ENCODE measurements at places on chromosomes 2 and 18.

- DNase-seq, result peak; percentile 87
Observed at GRCh38 chr18:63511285-63511684, 30.9 kb upstream of the SERPINB12 start.

DNA sequence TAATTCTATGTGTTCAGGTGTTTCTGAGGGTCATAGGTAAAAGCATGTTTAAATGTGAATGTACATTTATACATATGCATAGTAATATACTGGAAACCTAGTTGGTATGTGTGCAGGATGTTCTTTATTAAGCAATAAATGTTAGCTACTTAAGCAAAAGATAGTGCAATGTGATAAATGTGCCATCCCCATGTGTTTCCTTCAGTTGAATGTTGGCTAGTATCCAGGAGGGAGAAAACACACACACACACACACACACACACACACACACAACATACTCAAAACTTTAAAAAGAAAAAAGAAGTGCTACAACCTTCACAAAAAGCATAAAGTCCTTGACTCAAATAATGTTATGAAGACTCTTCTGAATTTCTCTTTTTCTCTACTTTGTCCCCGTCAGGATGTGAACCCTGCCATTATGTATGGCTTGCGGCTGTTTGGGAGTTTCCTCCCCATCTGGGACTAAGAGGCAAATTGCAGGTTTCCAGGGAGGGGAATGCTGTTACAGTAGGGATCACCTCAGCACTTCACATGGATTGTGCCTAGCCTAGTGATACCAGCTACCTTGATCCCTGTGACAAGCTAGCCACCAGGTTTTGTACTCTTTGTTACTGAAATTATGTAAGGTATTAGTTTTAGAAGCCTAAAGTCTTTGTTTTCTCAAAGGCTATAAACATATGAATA, 82.6 kb downstream of the IKZF2 start:
- no peak for DNase-seq

- DNase-seq, result peak; percentile 59
Observed at GRCh38 chr2:67246791-67247190, 150.3 kb upstream of the ETAA1 start.

DNA sequence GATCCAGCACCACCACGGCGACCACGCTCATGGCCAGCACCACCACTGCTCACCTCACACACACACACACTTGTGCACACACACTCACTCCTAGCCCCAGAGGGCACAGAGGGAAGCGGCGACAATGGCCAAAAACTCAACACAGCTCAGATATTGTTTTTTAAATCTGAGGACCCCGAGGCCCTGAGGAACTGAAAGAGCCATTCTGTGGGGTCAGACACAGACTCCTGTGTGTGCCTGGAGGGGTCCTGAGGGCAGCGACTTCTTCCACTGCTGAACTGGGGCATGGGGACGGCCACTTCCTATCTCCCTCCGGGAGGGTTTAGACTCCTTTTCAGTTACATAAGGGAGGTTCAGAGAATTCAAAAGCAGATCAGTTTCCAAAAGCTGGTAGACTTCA, 116.6 kb upstream of the PXDN start:
- DNase-seq, result peak; percentile 42

- DNase-seq, result no peak
Observed at GRCh38 chr2:204972606-204973336, 427.5 kb downstream of the PARD3B start.

DNA sequence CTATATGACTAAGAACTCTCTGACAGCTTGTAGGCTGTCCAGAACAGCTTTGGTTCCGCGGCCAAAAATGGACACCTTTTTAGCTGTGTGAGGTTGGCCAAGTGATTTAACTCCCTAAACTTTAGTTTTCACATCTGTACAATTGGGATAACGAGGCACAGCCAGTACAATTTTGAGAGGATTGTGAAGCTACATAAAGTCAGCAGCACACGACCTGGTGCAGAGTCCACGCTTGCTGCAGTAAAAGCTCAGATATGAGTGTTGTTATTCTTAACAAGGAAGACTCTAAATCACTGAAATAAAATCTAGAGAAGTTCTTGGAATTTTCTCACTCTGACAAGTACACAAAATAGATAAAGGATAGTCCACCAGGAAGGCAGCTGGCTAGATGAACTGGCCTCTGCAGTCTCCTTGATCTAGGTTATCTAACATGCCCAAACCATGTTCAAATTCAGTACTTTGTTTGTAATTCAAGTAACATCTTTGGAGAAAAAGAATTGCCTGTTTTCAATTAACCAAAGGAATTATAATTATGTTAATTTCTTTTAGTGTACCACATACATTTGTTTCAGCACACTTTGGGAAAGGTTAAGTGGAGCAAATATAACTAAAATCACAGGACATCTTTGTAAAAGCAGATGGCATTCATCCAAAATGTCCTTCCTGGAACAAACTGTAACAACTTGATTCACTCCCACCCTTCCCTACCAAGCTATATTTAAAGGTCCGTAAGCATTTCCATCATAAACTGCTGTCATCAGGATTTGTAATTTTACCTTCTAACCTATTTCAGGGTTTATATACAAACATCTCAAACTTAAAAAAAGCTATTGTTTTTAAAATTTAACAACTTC, 201.7 kb upstream of the STK17B start:
- DNase-seq, result no peak

DNA sequence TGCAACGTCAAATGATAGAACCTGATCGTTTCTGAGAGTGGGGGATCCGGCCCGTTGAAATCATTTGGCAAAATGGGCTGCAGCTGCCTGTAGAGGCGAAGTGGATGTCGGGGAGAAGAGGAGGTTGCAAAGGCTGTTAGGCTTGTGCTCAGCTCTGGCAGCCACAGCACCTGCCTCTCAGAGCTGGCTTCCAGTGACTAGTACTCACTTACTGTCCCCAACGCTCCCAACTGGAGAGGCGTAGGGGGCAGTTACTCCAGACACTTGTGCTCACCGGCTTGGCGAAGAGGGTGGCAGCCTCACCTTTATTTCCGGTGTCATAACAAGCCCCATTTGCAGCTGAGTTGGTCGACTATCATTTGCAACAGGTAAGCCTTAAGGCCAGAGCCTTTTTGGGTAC, 37.9 kb downstream of the NCK2 start:
- DNase-seq, result no peak

DNA sequence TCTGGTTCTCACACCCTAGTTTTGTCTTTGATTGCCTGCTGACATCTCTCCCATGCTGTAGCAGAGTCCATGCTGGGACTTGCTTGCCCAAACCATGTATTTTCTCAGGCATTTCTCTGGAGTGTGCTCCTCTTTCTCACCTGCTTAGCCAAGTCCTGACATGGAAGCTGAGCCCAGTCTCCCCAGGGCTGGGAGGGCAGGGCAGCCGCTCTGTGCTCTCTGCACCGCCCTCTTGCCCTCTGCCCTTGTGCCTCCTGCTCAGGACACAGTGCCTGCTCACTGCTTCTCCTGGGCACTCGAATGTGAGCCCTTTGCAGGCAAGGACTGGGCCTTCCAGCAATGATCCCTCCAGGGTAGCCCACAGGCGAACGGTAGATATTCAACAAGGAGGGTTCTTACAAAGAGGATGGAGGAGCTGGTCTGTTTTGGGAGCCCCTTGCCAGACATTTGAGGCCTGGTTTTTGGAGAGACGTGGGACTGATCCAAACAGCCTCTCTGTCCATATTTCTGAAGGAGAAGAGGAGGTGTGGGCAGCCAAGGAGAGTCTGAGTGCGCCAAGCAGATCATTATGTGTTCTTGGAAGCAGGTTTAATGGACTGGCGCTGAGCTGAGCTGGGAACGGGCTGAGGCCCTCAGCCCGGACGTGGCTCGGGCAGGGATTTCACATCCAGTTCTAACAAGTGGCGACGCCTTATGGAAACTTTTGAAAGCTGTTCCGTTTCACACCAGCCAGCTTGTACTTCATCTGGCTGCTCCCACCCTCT, 4.0 kb downstream of the SLC14A2 start:
- no peak for DNase-seq

GRCh38 chr18:9715978-9716774, 8.1 kb downstream of the RAB31 start:
- peak; percentile 45 for DNase-seq

DNA sequence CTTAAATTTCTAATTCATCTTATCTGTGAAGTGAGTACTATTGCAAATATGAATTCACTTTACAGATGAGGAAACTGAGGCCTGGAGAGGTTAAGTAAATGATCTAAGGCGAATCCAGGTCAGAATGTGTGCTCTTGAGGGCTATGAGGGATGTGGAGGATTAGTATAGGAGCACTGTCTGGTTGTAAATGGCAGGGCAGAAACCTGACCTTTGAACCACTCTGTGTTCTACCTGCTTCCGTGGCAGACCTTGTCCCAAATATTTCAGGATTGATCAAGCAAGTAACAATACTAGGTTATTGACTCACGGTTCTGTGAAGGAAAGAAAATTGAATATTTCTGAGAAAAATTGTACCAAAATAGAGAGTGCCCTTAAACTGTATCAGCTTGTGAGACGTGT, 74.7 kb downstream of the PTPRM start:
- no peak for DNase-seq

DNA sequence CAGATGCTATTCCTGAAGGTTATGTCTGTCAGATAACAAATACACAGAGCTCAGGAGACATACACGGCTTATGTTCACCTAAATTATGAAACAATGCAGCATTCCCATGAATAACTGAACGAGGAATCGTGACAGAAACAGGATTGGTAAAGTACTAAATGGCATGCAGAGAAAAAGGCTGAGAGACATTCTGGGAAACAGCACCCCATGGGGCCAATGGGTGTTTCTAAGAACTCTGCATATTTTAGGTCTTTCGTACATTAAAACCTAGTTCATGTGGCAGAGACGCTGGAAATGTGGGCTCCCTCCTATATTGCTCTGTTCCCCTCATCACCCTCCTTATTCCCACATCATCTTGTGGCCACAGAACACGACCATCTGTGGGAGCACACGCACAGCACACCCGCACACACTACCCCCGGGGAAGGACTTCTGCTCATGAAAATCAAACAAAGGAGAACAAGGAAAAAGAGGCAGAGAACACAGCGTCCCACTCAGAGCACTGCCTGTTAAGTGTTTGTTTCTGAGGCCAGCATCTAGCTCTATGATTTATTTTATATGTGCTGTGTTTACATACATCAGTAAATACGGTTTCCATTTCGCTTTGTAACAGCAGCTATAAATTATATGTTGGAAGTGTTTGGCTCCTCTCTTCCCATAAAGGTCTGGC, 143.6 kb downstream of the AFF3 start:
- no peak for DNase-seq

GRCh38 chr18:64330161-64330560, 181.3 kb upstream of the LINC00305 start:
- DNase-seq, result peak; percentile 58

DNA sequence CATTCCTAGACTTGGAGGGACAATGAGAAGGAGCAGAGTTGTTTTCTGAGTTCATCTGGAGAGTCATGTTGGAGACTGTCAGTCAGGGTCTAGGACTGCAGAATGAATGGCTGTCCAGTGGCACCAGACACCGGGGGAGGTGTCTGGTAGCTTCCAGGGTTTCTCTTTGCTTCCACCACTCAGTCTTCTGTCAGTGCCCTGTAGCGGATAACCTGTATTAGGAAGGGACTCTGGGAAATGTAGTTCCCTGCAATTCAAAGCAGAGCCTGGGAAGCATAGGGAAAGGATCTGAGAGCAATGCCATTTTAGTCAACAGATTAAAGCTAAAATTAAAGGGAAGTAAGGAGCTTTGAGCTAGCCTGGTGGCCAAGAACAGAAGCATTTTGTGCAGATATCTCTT, 257.9 kb downstream of the THSD7B start:
- peak; percentile 68 for DNase-seq

- no peak for DNase-seq
Observed at GRCh38 chr2:36387258-36387916, 31.8 kb downstream of the CRIM1 start.

DNA sequence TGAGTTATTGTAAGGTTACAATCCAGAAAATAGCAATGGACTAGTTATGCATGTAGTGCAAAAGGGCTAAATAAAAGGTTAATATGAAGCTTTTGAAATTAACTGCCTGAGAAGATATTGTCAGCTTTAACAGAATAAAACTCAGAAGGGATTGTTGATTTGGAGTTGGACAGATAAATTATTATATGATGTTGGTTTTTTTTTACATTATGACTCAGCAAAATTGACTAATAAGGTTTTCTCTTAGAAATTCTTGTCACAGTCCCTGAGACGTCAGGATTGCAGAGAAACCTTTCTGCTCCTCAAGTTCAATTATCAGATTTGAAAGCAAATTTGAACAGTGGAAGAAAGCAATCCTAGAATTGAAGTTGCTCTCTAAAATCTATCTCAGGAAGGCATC, 946.9 kb downstream of the CBLN2 start:
- no peak for DNase-seq

DNA sequence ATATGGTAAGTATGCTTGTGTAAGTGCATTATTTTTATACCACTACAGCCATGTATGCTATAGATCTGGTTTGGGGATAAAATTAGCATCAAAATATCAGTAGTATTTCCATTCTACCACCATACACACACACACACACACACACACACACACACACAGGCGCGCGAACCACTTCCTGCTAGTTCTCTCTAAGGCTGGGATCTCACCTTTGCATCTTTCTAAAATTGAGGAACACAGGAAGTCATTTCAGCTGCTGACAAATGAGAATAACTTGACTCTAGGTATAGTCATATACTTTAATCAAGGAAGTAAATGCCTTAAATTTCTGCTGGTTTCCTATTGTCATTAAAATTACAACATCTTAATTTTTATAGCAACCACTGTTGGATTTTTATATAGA, 72.5 kb downstream of the RBM43 start:
- no peak for DNase-seq

- no peak for DNase-seq
Observed at GRCh38 chr18:63905361-63905760, 2.4 kb upstream of the SERPINB10 start.

DNA sequence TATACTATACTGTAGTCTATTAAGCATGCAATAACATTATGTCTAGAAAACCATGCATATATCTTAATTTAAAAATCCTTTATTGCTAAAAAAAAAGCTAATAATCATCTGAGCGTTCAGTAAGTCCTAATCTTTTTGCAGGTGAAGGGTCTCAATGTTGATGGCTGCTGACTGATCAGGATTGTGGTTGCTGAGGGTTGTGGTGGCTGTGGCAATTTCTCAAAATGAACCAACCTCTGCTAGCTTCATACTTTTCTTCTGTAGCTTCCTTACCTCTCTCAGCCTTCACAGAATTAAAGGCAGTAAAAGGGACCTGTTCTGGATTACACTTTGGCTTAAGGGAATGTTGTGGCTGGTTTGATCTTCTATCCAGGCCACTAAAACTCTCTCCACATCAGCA, 235.8 kb downstream of the NBAS start:
- DNase-seq, result no peak

GRCh38 chr2:42613281-42614064, 45.0 kb downstream of the MTA3 start:
- no peak for DNase-seq

GRCh38 chr2:119246884-119247843, 23.5 kb downstream of the STEAP3 start:
- peak; percentile 51 for DNase-seq
